ENCODE measurements at places on chromosomes 7 and 10. TPM values are rescaled to one million over a fixed set of nuclear protein-coding genes. Genes with fewer than 3 reads are reported as not detected.

The C10orf62 gene
- 0.13 TPM for total RNA-seq

The EBF3 gene
- total RNA-seq: 1.7 TPM

The PNLIPRP3 gene
- not detected for total RNA-seq

The STAG3 gene
- 1.1 TPM for total RNA-seq

The AMZ1 gene
- total RNA-seq: 0.12 TPM

The CSGALNACT2 gene
- 31.1 TPM for total RNA-seq

The SEC61G gene
- 192 TPM for total RNA-seq

The TNKS2 gene
- total RNA-seq: 54.0 TPM

The ZNF804B gene
- total RNA-seq: not detected

The CBLL1 gene
- 13.6 TPM for total RNA-seq

The CCDC7 gene
- 12.4 TPM for total RNA-seq

The WIPF3 gene
- not detected for total RNA-seq

The C10orf105 gene
- under 0.01 TPM for total RNA-seq

The OR6B1 gene
- not detected for total RNA-seq

The TEX36 gene
- total RNA-seq: not detected

The PYROXD2 gene
- 17.3 TPM for total RNA-seq

The VSIR gene
- 19.6 TPM for total RNA-seq

The NXPH1 gene
- not detected for total RNA-seq

The PRF1 gene
- not detected for total RNA-seq

The SLC39A12 gene
- not detected for total RNA-seq

The CDK14 gene
- 35.1 TPM for total RNA-seq

The PRLHR gene
- total RNA-seq: not detected

The PRKAR2B gene
- 1.6 TPM for total RNA-seq

The PDK4 gene
- 3.2 TPM for total RNA-seq

The GALNT17 gene
- total RNA-seq: not detected

The PTPRZ1 gene
- total RNA-seq: not detected

The HOXA4 gene
- total RNA-seq: 0.12 TPM

The NKX1-2 gene
- total RNA-seq: not detected

The SLC26A5 gene
- total RNA-seq: not detected

The UCMA gene
- total RNA-seq: not detected

The SMKR1 gene
- total RNA-seq: not detected

The SPAM1 gene
- total RNA-seq: not detected

The CCDC172 gene
- total RNA-seq: not detected

The NSUN6 gene
- total RNA-seq: 9.4 TPM

The PDZD7 gene
- 3.4 TPM for total RNA-seq

The ZWINT gene
- total RNA-seq: 33.6 TPM

The HYAL4 gene
- total RNA-seq: not detected

The PAX2 gene
- not detected for total RNA-seq

The WDR11 gene
- 73.1 TPM for total RNA-seq

The CPA2 gene
- not detected for total RNA-seq

The CCSER2 gene
- 65.9 TPM for total RNA-seq

The PKD2L1 gene
- total RNA-seq: not detected

The ANKRD30A gene
- total RNA-seq: not detected

The MNX1 gene
- total RNA-seq: not detected

The ASB10 gene
- not detected for total RNA-seq

The FGFBP3 gene
- 1.1 TPM for total RNA-seq

The ZNF248 gene
- 6.7 TPM for total RNA-seq

The NUDCD3 gene
- 143 TPM for total RNA-seq

The CH25H gene
- 0.40 TPM for total RNA-seq

The AGR2 gene
- total RNA-seq: not detected

The OR9A2 gene
- total RNA-seq: not detected

The AKR1C4 gene
- total RNA-seq: not detected

The OR13A1 gene
- total RNA-seq: not detected

Measured in aortic smooth muscle cell (primary cell).